NB4 (cell line): ENCODE measurements at places on chromosomes 2 and 18.

GRCh38 chr2:38634684-38635083 lies 31.2 kb upstream of the GALM start:
- peak; percentile 91 for DNase-seq

DNA sequence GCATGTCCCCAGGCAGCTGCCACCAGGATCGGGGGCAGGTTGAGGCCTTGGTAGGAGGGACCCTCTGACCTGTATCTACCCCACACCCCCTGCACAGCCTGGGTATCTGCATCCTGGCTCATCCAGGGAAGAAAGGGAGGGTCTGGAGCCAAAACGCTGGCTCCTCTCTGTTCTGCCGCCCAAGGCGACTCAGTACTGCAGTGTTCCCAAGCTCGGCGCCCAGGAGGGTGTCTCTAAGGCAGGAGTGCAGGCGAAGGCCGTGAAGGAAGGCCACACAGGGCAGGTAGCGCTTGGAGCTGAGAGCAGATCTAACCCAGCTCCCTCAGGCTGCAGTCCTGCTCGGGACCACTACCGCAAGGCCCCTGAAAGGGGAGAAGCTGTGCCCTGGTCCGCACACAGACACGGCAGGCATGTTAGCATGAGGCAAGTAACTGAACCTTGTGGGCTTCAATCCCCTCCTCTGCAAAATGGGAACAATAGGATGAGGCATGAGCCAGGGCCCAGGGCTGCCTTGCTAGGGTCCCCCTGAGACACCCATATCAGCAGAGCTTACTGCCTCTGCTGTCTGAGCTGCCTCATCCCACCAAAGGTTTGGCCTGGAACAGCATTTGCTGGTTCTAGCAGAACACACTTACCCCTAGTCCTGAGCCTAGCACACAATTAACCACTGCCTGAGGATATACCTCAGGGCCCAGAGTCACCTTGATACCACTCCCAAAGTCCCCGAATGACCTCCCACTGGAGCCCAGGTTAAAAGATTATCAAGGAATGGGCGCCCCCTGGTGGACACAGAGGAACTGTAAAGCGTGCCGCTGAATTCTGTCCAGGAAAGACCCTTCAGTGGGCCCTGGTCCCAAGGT lies 6.5 kb downstream of the PTMA start:
- DNase-seq, result peak; percentile 87

- no peak for DNase-seq
Measured at GRCh38 chr2:9610781-9611548, 19.8 kb downstream of the YWHAQ start.

GRCh38 chr2:190996338-190996946 lies 17.5 kb downstream of the STAT1 start:
- peak; percentile 70 for DNase-seq

GRCh38 chr2:203361922-203362321 lies 33.7 kb downstream of the ABI2 start:
- DNase-seq, result no peak

- DNase-seq, result no peak
Measured at GRCh38 chr2:150916467-150917396, 344.9 kb downstream of the RBM43 start.

- DNase-seq, result no peak
Measured at GRCh38 chr2:101344137-101344536, 35.6 kb upstream of the RNF149 start.
